ENCODE measurements at places on chromosomes 11 and 22. TPM values are rescaled to one million over a fixed set of nuclear protein-coding genes. Genes with fewer than 3 reads are reported as not detected.

GLYATL1 gene
- total RNA-seq = 0.98 TPM

OSBP gene
- total RNA-seq = 34.6 TPM

PICALM gene
- 211 TPM for total RNA-seq

MMP13 gene
- not detected for total RNA-seq

All from subcutaneous preadipocyte (primary cell).